ENCODE measurements at places on chromosomes 7 and 10. TPM values are rescaled to one million over a fixed set of nuclear protein-coding genes. Genes with fewer than 3 reads are reported as not detected.

The PIK3CG gene
- not detected for total RNA-seq

The CPED1 gene
- total RNA-seq, result not detected

The IQUB gene
- 0.06 TPM for total RNA-seq

The SKIDA1 gene
- total RNA-seq, result 0.74 TPM

The TACR2 gene
- total RNA-seq, result 0.10 TPM

The MKX gene
- not detected for total RNA-seq

The DNAJB12 gene
- 35.8 TPM for total RNA-seq

The NACAD gene
- total RNA-seq, result 0.31 TPM

The SPDYE1 gene
- total RNA-seq, result not detected

The AGR2 gene
- 110 TPM for total RNA-seq

The FBXO24 gene
- 0.20 TPM for total RNA-seq

The ADRB1 gene
- total RNA-seq, result 1.4 TPM

The DHX32 gene
- 35.6 TPM for total RNA-seq

The SH2B2 gene
- 3.2 TPM for total RNA-seq

The SPOCK2 gene
- total RNA-seq, result 0.51 TPM

The OR2A1 gene
- not detected for total RNA-seq

The CPA4 gene
- total RNA-seq, result 8.4 TPM

The ZNF503 gene
- total RNA-seq, result 6.7 TPM

The ZNF425 gene
- 1.4 TPM for total RNA-seq

The DMBT1 gene
- total RNA-seq, result 0.17 TPM

The POLR2J3 gene
- 28.9 TPM for total RNA-seq

The CALD1 gene
- 149 TPM for total RNA-seq

The UCN3 gene
- total RNA-seq, result not detected

The DRGX gene
- 0.08 TPM for total RNA-seq

The TRIM73 gene
- total RNA-seq, result 2.1 TPM

The PDE1C gene
- 2.5 TPM for total RNA-seq

The INA gene
- total RNA-seq, result 20.0 TPM

The MYO1G gene
- 0.21 TPM for total RNA-seq

The GRID2IP gene
- total RNA-seq, result not detected

The PDE6C gene
- total RNA-seq, result not detected

The CCDC136 gene
- 2.2 TPM for total RNA-seq

The MAT1A gene
- total RNA-seq, result 0.10 TPM

The TBXAS1 gene
- total RNA-seq, result 15.8 TPM

The GJD4 gene
- total RNA-seq, result not detected

The CLDN15 gene
- total RNA-seq, result 10.3 TPM

The SNX10 gene
- total RNA-seq, result 5.0 TPM

The UTF1 gene
- total RNA-seq, result not detected

The SPDYE9 gene
- total RNA-seq, result not detected

The ACTL6B gene
- not detected for total RNA-seq

The SLC39A12 gene
- total RNA-seq, result not detected
